NT2/D1 (cell line): ENCODE measurements at places on chromosomes 16 and 17.

DNA sequence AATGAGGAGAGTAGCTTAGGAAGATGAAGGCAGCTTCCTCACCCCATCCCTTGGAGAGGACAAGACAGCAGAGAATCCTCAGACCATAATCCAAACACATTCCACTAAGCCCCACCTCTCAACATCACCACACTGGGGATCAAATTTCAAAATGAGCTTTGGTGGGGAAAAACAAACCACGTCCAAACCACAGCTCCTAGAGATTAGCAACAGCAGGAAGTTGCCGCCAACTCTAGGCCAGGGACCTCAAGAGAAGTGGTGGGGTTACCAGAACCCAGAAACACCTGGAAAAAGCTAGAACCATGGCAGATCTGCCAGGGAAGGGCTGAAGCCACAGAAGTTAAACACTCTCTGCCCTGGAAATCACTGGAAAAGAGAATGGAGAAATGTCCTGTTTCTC lies 571.6 kb downstream of the HS3ST4 start:
- DNase-seq, result no peak

DNA sequence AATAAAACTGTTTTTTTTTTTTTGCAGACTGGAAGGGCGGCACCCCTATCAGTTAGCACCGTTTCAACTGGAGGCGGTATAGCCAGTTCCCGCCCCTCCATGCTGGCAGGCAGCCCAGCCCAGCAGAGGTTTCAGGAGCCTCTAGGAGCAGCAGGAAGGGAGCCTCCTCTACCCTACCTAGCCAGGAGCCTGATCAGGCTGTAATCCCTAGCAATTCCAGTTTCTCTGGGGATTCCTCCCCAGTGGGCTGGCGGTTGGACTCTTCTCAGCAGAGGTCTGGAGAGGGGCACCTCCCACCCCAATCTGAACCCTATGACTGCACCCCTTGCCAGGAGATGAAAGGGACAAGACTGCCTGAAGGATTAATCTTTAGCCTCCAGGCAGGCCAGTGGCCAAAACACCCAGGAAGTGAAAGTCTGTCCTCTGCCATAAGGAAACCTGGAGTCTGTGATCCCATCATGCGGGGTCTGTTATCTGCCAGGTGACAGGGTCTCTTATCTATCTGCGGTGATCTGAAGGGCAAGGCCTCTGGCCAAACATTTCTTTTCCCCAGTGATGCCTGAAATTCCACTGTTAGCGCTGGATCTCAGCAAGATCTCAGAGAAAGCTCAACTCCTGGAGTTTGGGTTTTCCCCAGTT lies 4.9 kb upstream of the CDH1 start:
- DNase-seq, result peak; percentile 63

- no peak for DNase-seq
Observed at GRCh38 chr17:21008160-21008915, 34.5 kb downstream of the USP22 start.

GRCh38 chr17:47726796-47727703 lies 6.0 kb upstream of the TBX21 start:
- DNase-seq, result no peak

GRCh38 chr16:49521734-49522325 lies 148.2 kb downstream of the C16orf78 start:
- no peak for DNase-seq

- no peak for DNase-seq
Observed at GRCh38 chr17:68576811-68577496, 24.2 kb downstream of the FAM20A start.

DNA sequence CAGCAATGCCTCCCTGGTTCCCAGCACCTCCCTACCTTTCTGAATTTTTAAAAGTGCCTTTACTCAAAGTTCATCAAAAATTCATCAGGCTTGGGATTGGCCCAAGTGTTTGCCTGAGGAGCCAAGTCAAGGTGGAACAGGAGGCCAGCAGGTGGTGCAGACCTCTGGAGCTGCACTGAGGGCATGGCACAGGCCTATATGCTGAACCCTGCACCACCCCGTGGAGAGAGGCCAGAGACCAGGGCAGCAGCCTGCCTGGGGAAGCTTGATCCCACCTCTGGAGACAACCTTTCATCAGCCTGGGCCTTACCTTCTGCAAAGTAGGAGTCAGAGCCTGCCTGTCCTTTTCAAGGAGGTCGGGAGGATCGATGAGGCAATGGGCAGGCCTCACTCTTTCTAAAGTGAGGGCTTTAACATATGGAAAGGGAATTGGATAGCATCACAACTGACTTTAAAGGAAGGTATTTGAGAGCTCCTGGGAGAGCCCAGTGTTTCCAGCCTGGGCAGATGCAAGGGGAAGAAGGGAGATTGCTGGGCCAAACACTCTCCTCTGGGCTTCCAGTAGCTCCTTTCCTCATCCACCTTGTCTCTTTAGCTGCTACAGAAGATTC lies 31.8 kb upstream of the TMEM132E start:
- DNase-seq, result peak; percentile 52

GRCh38 chr16:8464979-8465378 lies 125.3 kb downstream of the TMEM114 start:
- DNase-seq, result no peak

DNA sequence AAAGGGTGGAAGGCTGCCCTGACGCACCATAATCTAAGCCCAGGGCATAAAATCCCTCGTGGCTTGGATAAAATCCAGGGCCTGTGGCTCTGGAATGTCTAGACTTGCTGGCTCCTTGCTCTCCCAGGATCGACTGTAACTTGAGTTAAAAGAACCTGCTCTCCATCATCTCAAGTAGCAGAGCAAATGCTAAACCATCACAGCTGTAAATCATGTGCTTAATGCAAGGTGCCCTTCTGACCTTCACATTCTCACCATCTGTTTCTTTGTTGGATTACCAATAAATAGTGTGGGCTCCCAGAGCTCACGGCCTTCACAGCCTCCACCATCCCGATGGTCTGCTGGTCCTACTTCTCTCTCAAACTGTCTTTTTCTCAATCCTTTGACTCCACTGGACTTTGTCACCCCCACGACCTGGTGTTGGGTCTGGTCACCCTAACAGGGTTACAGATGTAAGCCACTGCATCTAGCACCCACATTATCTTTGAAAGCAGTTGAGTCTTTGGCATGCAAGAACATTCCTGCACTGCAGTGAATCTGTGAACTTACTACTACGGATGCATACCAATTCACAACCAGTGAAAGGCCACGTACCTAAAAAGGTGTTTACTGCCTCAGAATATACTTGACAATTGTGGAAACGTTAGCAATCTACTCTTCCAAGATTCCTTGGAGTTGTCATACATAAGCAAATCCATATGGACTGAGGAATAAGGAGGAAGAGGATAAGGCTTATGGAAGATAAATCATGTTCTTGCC lies 15.3 kb downstream of the RSL1D1 start:
- DNase-seq, result no peak
